ENCODE measurements at places on chromosomes 4 and X.

DNA sequence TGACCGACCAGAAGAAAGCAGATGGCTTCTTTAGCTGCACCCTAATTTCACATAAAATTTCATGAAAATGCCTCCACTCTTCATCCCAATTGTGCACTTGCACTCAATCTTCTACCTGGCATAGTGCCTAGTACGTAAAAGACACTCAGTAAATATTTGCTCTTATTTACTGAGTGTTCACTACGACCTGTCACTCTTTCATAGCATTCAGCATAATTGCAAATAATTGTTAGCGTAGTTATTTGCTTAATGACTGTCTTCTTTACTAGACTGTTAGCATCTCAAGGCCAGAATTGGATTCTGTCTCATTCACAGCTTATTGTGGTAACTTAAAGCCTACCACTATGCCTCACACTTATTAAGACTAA, 130.2 kb downstream of the ENOX2 start:
- DNase-seq = peak; percentile 89

- DNase-seq = no peak
Measured at GRCh38 chrX:30689116-30689515, 35.9 kb downstream of the GK start.

GRCh38 chrX:121562616-121563015, 515.2 kb downstream of the GLUD2 start:
- DNase-seq = no peak

DNA sequence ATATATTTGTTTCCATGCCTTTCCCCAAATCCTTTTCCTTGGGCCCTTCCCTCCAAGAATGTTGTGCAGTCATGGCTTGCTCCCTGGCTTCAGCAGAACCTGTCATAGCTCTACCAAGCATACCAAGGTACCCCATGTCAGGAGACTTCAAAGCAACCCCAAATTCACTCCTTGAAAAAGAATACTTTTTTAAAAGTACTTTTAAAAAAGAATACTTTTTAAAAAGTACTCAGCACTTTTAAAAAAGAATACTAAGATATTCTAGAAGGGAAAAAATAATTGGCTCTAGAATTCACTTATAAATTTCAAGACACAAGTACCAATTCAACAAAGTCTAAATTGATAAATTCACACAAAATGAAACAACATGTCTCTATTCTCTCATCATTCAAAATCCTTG, 76.0 kb downstream of the NR3C2 start:
- no peak for DNase-seq

DNA sequence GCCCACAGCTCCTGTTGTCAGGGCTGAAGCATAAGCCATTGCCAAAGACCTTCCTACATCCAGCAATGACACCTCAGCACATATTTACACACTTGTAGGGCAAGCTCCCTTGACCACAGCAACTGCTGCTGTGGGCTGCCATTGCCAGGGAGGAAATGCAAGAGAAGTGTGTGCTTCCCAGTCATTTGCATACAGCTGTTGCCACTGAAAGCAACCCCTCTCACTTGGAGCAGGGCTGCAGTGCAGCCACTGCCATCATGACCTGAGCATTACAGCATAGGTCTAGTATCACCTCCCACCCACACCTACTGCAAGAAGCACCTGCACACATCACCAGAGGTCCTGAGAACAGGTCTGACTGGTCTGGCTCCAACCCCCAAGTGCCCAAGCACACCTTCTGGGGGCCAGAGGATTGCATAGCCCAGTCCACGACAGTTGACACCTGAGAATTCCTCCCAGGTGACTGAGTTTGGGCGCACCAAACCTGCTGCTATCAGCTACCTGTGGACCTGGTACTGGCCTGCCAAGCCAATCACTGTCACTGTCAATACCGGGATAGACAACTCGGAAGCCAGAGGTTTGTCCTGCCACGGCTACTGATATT, 636.5 kb upstream of the SLIT2 start:
- DNase-seq = no peak

GRCh38 chr4:123743848-123744247, 347.3 kb downstream of the SPRY1 start:
- DNase-seq = no peak

DNA sequence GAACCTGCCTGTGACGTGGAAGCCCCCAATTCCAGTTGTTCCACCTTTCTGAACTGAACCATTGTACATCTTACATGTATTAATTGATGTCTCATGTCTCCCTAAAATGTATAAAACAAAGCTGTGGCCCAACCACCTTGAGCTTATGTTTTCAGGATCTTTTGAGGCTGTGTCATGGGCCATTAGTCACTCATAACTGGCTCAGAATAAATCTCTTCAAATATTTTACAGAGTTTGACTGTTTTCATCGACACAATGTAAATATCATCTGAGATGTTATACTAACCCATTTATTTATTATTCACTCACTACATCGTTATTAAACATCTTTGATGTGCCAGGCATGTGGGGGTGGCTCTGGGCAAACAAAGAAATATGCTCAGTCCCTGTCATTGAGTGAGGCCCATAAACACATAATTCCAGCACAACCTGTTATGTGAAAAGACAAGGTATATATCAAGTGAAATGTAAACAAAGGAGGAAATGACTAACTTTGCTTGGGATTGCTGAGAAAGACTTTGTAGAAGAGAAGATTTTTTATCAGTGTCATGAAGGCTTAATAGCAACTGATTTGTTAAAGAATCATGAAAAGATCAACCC, 34.5 kb upstream of the PPM1K start:
- DNase-seq = no peak

DNA sequence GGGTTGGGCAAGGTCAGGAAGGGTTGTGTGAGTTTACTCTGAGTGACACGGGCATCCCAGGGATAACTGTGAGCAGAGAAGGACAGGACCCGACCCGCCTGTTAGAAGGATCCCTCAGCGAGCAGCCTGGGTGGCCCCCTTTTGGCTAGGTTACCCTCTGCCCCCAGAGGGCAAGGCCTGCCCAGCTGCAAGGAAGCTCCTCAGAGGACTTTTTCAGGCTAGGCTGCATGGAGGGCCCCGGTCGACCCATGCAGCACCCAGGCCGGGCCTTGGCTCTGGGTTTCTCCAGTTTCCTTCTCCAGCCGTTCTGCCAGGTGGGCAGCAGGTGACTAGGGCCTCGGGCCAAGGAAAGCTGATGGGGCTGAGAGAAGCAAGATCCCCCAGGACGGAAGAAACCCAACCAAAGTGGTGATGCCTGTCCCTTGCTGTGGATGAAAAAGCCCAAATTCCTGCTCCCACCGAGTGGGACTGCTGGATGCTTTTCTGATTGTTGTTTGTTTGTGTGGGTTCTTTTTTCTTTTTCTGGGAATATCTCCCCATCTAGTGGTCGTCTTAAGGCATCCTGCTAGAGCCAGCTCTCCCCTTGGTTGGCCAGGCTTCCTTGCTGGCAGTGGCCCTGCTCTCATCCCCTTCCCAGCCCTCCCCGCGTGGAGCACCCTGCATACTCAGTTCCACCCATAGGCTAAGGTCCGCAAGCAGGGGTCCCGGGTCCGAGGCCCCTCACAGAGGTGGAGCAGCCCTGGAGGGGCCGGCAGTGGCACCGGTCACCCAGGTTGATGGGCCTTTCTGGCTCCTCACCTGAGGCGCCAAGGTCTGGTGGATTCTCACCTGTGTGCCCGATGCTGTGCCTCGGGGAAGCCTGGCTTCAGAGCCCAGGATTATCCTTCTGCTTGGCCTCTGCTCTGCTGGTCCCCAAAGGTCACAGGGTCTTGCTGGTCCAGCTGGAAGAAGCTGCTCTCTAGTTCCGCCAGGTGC, 1.8 kb downstream of the ZFP92 start:
- no peak for DNase-seq

DNA sequence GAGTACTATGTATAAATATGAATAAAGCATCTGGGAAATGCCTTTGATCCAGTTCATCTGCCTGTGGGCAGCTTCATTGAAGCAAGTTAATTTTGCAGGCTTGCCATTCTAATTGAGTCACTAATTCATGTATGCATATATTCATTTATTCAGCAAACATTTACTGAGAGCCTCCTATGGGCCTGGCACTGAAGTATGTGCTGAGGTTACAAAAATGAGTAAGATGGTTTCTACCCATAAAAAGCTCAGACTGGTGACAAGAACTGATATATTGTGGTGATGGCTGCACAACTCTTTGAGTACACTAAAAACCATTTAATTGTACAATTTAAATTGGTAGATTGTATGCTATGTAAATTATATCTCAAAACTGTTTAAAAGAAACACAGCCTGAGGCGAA, 1.1 kb upstream of the MRPL1 start:
- no peak for DNase-seq

DNA sequence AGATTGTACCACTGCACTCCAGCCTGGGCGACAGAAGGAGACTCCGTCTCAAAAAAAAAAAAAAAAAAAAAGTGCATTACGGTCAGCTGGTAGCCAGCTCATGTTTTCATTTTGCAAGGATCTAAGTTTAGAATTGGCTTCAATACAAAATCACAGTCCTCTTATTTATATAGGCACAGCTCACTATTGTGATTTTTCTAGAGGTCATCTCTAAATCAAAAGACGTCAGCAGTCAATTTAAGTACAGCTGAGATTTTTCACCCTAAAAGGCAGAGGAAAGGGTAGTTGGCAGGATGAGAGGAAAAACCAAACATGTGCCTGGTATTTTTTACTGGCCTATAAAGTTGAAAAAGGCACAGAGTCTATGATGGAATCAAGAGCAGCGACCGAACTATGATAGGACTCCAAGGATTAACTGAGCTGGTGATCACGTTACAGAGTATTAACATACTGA, 30.8 kb downstream of the ASB5 start:
- DNase-seq = no peak

- DNase-seq = no peak
Measured at GRCh38 chrX:153950127-153950526, 5.7 kb upstream of the RENBP start.

DNA sequence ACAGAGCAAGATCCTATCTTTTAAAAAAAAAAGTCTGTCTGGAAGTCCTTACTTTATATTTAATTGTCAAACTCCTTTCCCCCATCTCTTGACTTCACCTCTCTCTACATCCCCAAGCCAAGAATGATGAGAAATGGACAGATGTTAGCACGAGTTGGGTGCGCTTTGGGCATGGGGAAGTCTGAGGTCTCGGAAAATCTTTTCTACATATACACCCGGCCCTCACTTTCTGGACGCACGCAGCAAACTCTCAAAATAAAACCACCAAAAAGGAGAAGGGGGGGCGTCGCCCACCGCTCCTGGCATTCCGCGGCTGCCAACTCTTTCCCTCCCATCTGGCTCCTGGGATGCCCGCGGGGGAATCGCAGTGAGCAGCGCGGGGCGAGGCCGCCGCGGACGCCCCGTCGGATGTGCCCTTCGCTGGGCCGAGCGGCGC, 756 bp downstream of the IGFBP7 start:
- DNase-seq = no peak

GRCh38 chr4:47500776-47501175, 15.7 kb downstream of the ATP10D start:
- DNase-seq = no peak

GRCh38 chrX:83819304-83819703, 41.6 kb upstream of the CYLC1 start:
- DNase-seq = no peak

- DNase-seq = no peak
Measured at GRCh38 chr4:145788755-145789154, 108.8 kb downstream of the C4orf51 start.

DNA sequence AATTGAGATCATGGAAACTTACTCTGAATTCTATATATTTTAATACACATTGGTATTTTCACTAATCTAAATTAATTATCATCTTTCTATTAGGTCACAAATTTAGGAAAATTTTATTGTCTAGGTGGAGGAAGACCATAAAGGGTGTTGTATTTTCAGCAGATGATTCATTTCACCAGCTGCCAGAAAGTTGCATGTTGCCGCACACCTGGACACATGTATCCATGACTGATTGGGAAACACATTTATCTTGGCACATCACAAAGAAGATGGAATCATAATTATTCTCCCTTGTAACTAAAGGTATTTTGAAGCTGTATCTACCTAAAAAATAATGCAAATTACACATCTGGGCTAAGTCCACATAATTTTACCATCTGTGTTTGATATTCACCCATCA, 33.1 kb downstream of the SLC7A11 start:
- DNase-seq = no peak

DNA sequence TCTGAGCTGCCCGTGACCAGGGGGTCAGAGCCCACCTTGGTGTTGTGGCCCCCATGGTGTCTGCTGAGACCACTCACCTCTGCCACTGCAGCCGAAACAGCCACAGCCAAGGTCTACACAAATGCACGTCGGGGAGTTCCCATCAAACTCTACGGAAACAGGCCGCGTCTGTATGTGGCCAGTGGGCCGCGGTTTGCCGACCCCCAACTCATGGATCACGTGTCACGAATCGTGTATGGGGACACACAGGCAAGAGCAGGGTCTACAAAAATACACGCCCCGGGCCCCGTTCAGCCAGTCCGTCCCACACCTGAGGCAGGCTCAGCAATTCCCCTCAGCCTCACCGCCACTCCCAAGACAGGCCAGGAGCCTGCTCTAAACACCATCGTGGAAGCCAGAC, 53.8 kb downstream of the FAM53A start:
- no peak for DNase-seq

DNA sequence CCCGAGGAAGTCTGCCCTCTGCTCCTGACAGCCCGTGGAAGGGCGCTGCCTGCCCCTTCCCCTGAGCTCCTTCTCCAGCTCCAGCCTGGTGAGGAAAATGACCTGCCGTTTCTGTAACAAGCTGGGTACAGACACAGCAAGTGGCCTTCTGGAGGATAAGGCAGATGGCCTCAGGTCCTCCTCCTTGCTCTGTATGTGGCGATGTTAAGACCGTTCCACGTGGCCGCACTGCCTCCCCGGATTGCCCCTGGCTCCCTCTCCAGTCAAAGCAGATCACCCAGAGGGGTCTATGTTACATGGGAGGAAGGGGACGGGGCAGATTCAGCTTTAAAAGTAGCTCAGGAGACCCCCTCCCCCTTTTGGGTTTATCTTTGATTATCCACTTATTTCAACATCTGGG, 80.3 kb upstream of the GATB start:
- DNase-seq = no peak

DNA sequence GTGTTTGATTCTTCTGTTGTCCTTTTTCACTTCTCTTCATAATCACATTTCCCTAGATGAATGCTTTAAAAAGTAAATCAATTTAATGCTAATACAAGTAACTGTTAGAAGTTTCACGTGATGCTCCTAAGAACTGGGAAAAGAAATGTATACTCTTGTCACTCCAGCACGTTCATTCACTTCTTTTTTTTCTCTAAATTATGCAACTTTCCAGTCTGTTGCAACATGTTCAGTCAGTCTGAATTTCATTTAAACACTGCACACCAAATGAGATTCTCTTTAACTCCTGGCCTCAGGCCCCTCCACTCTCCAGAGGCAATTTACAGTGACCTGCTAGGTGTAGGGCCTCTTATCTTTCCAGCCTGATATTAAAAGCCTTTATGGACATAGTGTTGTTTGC, 321.9 kb downstream of the HS3ST1 start:
- DNase-seq = no peak

DNA sequence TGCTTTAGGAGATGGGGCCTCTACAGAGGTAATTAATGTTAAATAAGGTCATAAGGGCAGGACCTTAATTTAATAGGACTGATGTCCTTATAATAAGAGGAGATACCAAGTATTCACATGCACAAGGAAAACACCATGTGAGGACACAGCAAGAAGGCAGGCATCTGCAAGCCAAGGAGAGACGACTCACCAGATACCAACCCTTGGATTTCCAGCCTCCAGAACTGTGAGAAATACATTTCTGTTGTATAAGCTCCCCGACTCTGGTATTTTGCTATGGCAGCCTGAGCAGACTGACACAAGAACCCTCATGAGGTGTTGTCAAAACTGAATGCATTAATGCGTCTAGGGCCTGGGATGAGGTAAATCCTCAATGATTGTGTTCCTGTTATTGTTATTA, 56.2 kb upstream of the MAPK10 start:
- no peak for DNase-seq

Data from NCI-H187 (cell line).